ENCODE measurements at places on chromosomes 7 and 10.

DNA sequence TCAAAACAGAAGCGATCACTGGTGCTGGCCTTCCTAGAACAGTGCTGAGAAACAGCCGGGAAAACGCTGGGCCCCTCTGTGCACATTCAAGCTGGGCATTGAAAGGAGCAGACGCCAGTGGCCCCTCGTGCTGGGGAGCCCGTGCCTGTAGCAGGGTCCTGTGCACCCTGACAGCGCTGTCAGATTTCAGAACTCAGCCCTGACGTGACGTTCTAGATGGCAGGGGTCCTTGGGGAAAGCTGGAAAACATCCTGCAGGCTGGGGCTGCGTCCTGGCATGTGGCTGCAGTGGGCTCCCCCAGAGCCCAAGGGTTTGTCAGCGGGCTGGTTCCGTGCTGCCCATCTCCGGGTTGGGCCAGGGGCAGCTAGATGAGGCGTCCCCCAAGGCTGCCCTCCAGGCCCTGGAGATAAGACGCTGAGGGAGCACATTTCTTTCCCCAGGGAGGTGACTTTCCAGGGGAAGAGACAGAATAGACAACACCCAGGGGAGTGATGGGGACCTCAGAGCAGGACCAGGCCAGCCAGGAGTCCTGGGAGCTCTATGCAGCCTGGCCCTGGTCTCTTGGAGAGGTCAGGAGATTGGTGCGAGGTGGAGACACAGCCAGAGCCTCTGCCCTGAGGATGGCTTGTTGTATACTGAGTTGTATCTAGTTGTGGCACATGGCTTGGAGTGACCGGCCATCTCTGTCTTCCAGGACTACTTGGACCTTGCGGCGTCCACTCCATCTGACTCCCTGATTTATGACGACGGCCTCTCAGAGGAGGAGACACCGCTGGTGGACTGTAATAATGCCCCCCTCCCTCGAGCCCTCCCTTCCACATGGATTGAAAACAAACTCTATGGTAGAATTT lies 12.1 kb upstream of the CSGALNACT2 start:
- no peak for DNase-seq

- DNase-seq: no peak
Measured at GRCh38 chr10:2165771-2166460, 428.6 kb upstream of the ADARB2 start.

DNA sequence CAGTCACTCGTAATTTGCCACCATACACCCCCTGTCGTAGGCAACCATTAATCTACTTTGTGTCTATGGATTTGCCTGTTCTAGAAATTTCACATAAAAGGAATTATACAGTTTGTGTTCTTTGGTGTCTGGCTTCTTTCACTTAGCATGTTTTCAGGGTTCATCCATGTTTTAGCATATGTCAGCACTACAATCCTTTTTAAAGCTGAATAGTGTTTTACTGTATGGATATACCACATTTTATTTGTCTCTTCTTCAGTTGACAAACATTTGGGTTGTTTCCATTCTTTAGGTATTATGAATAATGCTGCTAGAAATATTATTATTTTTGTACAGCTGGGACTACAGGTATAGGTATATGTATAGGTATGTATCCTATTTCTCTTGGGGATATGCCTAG lies 17.4 kb upstream of the SVIL start:
- DNase-seq: no peak

- DNase-seq: no peak
Measured at GRCh38 chr10:17883621-17884020, 68.1 kb upstream of the SLC39A12 start.

DNA sequence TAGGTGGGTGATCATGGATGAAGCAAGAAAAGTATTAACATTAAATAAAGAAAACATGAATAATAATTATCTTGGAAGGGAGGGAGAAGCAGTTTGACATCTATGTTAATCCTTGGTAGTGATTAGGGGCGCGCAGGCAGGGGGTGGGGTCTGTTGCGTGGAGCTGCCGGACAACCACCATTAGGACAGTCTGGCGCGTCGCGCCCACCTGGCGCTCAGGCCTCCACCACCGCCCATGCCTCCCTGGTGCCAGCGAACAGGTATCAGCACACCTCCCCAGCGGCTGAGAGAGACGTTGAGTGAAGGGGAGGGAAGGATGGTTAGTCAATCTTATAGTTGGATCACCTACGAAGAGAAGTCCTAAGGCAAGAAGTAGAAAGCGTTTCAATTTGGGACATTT lies 94.2 kb upstream of the CDK1 start:
- DNase-seq: no peak

GRCh38 chr7:37709631-37710509 lies 26.3 kb downstream of the GPR141 start:
- no peak for DNase-seq

DNA sequence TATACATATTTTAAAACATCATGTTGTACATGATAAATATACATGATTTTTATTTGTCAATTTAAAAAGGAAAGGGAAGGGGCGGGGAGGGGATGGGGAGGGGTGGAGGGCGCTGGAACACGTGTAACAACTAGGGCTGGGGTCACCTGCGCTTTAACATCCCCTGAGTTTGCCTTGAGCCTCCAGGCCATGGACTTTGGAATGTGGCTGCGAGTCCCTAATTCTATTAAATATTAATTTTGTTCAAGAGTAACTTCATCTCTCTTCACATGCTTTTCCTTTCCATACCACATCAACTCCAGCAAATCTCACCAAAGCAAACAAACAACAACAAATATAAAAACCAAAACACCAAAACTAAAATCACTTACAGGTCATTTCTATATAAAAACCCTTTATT lies 10.6 kb downstream of the IFIT5 start:
- no peak for DNase-seq

DNA sequence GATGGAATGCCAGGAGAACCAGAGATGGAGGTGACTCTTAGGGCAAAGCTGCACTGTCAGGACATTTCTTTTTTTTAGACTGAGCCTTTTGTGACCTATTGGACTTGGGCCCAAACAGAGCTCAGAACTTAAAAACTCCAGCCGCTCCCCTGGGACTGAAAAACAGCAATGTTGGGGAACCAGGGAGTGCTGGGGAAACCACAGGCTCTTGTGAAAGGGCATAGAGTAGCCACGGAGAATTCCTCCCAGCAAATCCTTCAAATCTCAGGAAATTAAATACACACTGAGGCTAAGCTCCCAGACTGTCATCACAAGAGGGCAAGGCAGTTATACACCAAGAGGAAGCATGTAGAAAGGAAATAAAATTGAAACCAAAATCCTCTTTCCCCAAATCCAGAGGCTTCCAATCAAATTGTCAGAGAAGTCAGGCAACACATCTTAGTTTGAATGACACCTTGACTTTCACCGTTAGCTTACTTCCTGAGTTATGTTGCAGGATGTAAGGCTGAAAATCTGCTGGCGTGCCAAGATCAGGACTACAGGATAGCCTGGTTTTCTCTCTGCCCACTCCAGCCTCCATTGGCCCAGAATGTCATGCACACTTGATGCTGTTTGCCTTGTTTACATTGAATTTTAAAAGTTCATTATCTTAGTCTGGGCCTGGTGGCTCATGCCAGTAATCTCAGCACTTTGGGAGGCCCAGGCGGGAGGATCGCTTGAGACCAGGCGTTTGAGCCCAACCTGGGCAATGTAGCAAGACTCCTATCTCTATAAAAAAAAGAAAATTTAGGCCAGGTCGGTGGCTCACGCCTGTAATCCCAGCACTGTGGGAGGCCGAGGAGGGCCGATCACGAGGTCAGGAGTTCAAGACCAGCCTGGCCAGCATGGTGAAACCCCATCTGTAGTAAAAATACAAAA lies 2.6 kb upstream of the RFC2 start:
- no peak for DNase-seq

DNA sequence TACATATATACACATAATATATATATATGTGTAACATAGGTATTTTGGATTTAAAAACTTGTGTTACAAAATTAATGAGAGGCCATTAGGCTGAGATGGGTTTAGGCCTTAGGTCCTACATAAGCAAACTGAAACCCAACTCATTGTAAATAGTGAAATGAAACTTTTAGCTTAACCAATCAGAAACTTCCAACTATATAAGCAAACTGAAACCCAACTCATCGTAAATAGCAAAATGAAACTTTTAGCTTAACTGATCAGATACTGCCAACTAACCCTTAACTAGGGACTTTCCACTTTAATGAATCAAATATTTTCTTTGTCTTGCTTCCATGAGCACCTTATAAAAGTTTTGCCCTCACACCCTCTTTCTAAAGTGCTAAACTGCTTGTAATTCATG lies 17.3 kb upstream of the SAMD9L start:
- no peak for DNase-seq

DNA sequence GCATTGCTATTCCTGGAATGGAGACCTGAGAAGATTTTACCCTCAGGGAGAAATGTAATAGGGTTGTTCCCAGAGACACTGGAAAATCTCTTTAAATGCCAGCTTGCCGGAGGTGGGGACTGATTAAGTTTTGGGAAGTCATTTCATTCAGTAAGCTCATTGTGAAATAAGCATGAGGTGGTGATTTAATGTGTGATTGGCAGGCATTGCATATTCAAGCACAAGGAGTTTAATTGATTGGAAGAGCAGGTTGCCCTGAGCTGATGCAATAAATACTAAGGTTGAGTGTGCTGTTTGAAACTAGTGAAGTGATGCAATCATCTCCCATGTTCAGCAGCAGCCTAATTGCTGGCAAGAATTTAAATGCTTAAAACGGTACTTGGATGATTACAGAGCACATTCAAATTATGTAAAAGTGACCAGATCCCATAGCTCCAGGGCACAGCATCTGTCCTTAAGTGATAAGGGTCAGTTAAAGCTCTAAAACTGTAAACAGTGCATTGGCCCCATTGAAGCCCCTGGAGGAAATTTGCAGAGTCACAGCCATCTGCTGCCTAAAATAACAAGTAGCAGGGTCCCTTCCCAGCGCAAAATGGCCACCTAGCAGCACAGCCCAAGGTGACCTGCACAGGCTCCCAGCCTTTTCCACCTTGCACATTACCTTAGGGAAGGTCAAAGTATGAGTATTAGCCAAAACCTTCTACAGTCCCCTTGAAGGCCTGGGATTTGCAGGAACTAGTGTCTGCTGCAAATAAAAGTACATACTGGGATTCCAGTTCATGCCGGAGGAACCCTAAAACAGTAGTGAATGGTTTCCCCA lies 92.1 kb downstream of the CCDC71L start:
- no peak for DNase-seq

DNA sequence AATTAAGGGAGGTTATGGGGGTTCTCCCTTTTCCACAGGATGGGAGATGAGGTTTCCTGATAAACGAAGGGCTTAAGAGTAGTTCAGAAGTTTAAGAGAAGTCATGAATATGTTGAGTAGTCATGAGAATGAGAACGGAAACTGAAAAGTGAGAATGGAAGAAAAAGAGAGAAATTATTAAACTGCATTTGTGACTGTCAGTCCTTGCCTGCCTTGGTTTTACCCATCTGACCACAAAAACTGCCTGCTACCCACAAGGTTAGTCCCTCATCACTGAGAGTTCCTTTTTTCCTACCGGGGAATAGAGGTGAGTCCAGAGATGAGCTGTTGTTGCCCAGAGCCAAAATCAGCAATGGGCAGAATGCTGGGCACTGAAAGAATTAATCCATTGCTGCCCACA lies 174.1 kb upstream of the BET1 start:
- no peak for DNase-seq

DNA sequence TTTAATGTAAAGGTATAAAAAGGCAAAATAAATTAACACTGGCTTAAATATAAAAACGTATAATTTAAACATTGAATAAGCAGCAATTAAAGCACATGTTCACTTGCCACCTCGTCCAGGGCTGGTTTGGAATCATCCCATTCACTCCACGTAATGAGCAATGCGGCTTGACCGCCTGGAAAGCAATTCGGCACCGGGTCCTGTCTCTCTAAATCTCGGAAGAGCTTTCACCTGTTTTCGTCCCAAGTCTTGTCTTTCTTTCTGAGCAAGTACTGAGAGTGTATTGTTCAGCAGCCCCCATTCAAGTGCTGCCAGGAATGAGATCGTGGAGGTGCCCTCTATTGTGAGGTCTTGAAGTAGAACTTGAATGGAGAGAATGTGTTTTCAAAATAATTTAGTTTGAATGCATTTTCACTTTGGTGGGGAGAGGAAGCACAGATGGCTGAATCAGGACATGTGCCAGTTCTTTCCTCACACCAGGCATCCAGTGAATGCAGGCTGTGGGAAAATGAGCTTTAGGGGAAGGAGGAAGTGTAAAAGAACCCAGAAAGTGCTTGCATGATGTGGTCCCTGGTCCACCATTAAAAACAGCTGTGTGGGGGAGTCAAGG lies 515.2 kb downstream of the REEP3 start:
- DNase-seq: no peak

DNA sequence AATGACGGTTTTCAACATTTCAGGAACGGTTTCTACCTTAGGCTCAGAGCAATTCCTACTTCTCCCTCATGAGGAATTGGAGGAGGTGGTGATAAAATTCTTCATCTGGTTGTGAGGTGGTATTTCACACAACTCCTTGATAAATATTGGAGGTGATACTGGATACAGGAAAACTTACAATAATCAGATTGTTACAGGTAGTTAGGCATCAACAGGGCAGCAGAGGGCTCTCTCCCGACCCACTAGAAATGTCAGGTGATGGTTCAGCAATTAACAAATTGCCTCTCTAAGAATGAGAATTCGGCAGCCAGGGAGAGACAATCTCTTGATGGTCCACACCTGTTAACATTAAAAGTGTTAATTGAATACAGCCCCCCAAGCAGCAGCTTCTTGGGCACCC lies 22.6 kb downstream of the ZNF786 start:
- DNase-seq: no peak

Data from activated T-cell treated with anti-CD3 and anti-CD28 coated beads for 24 hours (primary cell).